ENCODE measurements at places on chromosomes 6 and 20. TPM values are rescaled to one million over a fixed set of nuclear protein-coding genes. Genes with fewer than 3 reads are reported as not detected.

AGPAT4 gene
- 3.1 TPM for polyA plus RNA-seq

ZNF337 gene
- polyA plus RNA-seq, result 22.2 TPM

ASIP gene
- 3.2 TPM for polyA plus RNA-seq

CLVS2 gene
- 2.0 TPM for polyA plus RNA-seq

CRISP3 gene
- not detected for polyA plus RNA-seq

PDE10A gene
- polyA plus RNA-seq, result 86.5 TPM

HRH3 gene
- polyA plus RNA-seq, result 0.13 TPM

SULF2 gene
- 22.8 TPM for polyA plus RNA-seq

KHDC1L gene
- not detected for polyA plus RNA-seq

SLC17A9 gene
- 11.9 TPM for polyA plus RNA-seq

HEY2 gene
- polyA plus RNA-seq, result 0.46 TPM

FOXC1 gene
- polyA plus RNA-seq, result 2.7 TPM

SLC22A2 gene
- not detected for polyA plus RNA-seq

ESR1 gene
- polyA plus RNA-seq, result 1.1 TPM

SLC17A4 gene
- polyA plus RNA-seq, result 0.04 TPM

CFAP61 gene
- polyA plus RNA-seq, result 1.6 TPM

UBE2C gene
- 3.8 TPM for polyA plus RNA-seq

DEF6 gene
- 26.1 TPM for polyA plus RNA-seq
